Small intestine (tissue), 16 donors: ENCODE measurements at places on chromosomes 2 and 18.

DNA sequence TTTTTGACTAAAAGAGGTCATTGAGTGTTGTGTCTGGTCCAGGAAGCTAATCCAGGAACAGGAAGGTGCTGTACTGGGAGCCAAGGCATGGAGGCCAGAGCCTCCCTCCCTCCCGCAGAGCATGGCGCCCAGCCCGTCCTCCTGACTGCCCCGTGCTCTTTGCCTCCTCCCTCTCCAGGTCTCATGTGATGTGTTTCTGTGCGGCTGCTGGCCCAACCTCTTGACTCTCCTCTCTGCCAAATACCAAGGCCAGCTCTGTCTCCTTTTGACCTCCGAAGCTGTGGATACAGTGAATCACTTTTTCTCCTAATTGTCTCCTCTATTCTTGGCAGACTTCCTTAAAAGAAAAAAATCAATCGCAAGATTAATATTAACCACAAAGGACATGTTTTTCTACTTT, 284.1 kb downstream of the PHLPP1 start:
- no peak for DNase-seq

GRCh38 chr18:8943900-8944870, 158.3 kb upstream of the NDUFV2 start:
- no peak for DNase-seq

GRCh38 chr2:195470622-195471021, 186.4 kb upstream of the SLC39A10 start:
- DNase-seq: no peak

DNA sequence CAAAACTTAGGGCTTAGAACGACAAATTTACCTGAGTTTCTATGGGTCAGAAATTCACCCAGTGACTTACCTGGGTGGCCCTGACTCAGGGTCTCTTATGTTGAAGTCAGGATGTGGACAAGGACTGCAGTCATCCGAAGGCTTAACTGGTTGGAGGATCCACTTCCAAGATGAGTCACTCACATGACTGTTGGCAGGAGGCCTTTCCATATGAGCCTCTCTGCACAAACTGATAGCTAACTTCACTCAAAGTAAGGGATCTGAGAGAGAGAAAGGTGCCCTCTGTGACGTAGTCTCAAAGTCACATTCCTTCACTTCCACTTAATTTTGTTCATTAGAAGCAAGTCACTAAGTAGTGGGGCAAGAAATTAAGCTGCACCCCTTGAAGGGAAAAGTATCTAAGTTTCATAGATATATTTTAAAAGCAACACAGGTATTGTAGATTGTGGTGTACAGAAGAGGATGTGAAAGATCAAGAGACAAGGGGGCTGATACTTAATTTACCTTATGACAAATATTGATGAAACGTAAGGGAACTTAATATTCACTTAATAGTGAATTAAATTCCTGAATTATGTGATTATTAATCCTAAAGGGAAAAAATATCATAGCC, 48.4 kb downstream of the TANK start:
- DNase-seq: no peak
